Fibroblast of skin of left quadriceps (primary cell): ENCODE measurements at places on chromosomes 5 and 9.

GRCh38 chr5:176700239-176700847 is 53.1 kb downstream of the TSPAN17 start:
- DNase-seq: no peak

DNA sequence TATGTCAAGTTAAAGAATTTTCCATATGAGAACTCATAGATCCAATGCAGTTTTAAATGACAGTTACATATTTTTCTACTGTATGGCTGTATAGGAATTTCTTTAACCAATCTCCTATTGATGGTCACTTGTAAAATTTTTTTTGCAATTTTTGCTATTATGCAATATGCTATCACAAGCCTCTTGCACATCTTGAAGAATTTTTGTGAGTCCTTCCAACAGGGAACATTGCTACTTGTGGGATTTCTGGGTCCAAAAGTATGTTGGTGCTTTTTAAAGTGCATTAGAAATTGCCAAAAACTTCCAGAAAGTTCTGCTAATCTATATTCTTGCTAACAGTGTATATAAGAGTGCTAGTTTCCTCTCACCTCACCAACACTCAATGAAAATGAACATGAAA is 65.1 kb downstream of the NPR3 start:
- DNase-seq: no peak

DNA sequence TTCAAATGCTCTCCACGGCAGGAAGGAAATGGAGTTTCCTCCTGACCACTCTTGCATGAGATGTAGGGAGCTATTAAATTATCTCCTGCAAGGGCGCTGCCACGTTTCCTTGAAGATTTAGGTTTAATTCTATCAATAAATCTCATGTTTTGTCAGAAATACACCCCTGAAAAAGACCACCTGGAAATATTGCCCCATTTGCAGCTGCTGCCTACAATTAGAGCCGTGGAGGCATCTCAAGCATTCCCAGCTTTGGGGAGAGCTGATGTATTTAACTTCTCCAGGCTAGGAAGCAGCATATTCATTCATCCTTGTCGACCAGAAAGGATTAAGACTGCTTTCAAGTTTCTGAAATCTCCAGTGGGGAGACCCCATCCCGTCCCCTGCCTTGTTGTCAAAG is 40.5 kb downstream of the CCNJL start:
- no peak for DNase-seq

DNA sequence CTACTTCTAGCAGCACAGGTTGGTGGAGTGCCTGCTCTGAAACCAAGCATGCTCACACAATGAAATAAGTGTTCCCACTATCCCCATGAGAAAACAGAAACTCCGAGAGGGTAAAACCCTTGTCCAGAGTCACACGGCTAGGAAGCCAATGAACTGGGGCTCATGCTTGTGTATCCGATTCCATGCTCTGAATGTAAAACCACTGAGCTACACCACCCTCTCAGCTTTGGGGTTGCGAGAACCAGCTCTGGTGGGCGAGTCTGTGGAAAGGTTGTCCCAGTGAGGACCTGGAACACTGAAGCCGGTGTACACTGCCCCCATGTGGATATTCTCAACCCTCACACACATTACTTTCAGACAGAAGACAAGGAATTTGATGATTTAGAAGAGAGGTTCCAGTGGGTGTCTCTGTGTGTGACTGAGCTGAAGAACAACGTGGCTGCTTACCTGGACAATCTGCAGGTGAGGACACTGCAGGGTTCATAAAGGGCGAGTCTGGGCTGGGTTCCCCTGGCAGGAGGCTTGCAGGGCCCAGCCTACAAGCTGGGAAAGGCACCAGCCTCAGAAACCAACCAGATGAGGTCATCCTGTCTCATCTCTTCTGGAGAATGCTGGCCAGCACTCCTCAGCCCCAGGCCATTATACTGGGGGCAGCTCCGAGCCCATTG is 37.4 kb downstream of the ARHGEF37 start:
- no peak for DNase-seq

DNA sequence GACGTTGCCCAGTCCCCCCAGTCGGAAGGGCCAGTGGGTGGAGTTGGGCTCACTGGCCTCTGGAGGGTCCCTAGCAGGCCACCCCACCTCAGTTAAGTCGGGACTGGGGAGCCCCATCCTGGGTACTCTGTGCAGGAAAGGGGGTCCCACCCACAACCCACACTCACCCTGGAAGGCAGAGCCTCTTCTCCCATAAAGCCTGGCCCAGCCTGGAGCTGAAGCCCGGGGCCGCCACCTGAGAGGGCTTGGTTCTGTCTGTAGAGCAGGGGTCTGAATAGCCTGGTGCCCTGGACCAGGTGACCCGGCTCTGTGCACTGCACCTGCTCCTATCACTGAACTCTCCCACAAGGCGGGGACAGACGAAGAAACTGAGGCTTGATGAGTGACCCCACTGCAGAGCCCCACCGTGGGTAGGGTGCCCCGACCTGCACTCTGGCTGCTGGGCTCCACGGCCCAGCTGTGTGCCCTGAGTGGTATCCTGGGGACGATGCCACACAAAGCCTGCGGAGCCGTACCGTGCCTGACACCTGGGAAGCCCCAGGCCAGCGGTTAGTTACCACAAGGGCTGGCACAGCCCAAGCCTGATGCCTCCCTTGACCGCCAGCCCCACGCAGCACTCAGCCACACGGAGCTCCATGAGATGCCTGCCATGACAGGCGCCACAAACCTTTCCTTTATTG is 7.3 kb downstream of the PTGES2 start:
- DNase-seq: no peak

GRCh38 chr9:95284162-95285080 is 33.1 kb downstream of the FANCC start:
- DNase-seq: no peak

DNA sequence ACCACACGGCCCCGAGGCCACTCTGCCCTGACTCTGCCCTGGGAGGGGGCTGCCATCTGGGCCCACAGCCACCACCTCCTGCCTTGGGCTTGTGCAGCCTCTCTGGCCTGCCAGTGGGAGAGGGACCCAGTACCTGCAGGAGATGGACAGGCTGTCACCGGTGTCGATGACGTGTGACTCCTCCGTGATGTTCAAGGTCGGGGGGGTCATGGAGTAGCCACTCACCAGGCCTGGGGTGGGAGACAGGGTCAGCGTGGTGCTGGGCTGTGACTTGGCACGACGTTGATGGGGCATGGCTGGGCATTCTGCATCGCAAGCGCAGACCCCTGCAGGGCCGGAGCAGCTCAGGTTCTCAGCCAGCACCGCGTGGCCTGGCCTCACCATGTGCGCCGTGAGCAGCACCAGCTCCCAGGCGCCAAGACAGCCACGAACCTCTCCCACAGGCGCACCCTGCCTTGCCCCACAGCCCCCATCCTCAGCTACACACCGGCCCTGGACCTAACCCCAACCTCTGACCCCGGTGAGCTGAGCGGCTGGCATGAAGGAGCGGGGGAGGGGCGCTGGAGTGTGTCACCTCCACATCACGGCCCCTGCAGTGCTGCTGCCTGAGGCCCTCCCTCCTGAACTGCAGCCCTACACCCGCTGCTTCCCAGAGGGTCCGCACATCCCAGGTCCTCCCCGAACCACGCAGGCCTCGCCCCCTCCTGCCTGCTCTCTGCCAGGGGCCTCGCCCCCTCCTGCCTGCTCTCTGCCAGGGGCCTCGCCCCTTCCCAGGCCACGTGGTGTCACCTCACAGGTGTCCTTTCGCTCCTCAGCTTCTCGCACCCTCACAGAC is 17.6 kb downstream of the FLT4 start:
- DNase-seq: no peak

DNA sequence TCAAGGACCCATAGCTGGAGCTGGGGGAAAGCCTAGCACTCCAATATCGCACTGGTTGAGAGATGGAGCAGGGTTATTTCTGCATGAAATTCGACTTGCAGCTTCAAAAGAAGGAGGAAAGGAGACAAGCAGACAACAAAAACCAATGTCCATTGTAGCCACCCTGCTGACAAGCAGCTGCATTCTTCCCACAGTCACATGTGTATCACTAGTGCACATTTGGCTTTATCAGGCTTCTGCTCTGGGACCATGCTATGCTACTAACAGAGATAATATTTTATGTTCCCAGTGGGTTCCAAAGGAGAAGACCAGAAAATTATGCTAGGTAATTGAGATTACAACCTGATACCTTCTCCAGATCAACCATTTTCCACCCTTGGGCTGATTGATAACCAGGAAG is 59.7 kb downstream of the MFAP3 start:
- no peak for DNase-seq

- DNase-seq: no peak
Observed at GRCh38 chr5:82811490-82811889, 265.7 kb downstream of the TMEM167A start.

DNA sequence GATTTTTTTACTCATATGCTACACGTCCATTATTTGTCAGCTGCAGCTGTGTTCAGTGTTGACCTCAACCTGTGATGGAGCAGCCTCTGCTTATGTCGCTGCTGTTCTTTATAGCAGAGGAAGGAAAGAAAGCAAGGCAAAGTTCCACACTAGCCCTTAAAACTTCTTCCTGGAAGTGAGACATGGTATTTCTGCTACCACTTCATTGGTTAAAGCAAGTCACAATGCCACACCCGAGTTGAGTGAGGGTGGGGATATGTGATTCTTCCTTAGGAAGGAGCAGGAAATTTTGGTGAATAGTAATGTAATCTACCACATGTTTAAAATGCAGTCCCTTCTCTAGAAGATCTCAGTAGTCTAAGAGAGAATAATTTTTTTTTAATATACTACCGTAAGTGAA is 224.8 kb upstream of the DMRT1 start:
- DNase-seq: no peak

DNA sequence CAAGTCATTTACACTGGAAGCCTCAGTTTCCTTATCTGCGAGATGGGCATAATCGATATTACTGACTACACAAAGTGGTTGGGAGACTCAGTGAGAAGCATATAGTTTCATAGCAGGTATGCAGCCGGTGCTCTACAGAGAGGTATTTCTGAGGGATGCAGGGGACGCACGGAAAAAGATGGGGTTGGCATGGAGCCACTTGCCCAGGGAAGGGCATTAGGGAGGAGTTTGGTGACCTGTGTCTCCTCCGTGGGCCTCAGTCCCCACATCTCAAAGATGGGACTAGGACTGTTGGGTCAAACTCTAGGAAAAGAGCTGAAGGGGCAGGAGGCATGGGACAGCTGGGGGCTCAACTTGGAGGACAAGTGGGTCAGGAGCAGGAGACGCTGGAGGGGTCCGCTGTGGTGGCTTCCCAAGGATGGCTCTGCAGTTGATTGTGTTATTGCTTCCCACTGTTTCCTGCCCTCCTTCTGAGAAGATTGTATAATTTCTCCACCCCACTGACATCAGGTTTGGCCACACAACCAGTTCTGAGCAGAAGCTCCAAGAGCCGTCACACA is 158.6 kb upstream of the ALDH1B1 start:
- DNase-seq: no peak

DNA sequence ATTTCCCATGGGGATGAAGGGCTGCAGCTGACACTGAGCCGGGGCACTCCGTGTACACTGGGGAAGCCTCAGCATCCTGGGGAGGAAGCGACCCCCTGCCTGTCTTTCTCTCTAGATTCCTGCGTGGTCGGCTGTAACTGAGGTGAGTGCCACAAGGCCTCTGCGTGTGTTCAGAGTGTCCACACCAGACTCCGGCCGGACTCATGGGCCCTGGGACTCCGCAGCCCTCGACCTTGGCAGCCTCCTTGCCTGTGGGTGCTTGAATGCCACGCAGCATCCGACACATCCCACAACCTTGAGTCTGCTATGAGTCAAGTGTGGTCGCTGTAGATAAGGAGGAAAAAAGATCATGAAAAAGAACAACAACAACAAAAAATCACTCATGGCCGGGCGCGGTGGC is 23.4 kb downstream of the PAEP start:
- DNase-seq: no peak

GRCh38 chr5:114412510-114413171 is 50.8 kb downstream of the KCNN2 start:
- peak; percentile 85 for DNase-seq

GRCh38 chr5:12019306-12019705 is 115.1 kb upstream of the CTNND2 start:
- no peak for DNase-seq

DNA sequence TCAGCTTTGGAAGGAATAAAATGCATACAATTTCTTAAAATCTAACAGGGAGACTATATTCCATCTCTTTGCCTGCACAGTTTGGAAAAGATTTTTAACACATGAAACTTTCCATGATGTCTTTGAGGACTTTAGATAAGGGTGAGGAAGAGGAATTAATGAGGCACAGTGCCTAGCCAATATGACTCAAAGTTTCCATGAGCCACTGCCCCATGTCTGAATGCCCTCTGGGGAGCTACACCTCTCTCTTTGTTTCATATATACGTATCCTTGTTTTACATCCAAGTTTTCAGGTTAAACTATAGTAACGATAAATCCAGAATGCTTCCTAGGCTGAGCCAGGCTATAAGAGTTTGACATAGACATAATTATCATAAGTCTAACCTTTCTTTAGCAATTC is 349.3 kb upstream of the TLE4 start:
- DNase-seq: no peak

GRCh38 chr9:113525831-113526230 is 62.3 kb downstream of the RGS3 start:
- DNase-seq: no peak

- peak; percentile 74 for DNase-seq
Observed at GRCh38 chr5:132225165-132226032, 2.3 kb downstream of the P4HA2 start.

DNA sequence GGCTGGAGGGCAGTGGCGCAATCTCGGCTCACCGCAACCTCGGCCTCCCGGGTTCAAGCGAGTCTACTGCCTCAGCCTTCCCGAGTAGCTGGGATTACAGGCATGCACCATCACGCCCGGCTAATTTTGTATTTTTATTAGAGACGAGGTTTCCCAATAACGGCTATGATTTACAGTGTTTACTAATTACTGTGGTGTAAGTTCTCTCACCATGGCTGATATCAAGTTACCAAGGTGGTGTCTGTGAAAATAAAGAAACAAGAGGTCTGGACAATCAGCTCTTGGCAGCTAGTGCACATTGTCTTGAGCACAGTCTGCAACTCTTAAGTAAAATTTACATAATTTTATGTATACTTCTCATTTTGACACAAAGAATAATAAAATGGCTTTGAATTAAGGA is 385.5 kb upstream of the COX7C start:
- no peak for DNase-seq

GRCh38 chr5:93226202-93226735 is 354.8 kb downstream of the NR2F1-AS1 start:
- DNase-seq: no peak

DNA sequence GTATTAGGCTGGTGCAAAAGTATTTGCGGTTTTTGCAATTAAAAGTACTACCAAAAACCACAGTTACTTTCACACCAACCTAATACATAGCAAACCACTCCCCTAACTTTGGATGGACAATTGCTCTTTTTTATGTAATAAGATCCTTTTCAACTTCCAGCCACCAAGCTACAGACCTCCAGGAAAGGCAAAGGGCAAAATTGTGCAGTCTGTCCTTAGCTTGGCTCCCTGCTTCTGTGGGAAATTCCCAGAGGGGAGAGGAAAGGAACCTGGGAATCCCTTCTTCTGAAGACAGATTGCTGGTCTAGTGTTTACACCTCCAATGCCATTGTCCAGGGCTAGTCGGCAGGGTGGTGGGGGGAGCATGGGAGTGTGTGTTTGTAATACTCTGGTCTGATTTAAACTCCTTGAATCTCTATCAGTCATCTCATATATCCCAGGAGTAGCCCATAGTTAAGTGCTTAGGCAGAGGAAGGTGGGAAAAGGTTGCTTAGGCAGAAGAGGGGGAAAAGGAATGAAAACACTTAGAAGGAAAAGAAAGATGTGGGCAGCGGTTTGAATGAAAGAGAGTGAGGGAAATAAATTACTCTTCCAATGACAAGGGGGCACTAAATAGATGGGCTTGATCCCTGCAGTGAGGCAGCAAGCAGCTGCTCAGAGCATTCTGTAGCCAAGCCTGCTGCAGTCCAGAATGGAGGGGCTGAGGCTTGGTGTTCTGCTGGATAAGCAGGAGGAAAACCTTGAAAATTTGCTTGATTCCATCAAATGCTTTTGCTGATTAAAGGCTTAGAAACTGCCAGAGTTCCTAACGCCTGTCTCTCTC is 86.9 kb upstream of the MAP1B start:
- no peak for DNase-seq
